Transverse colon (tissue), 4 donors: ENCODE measurements at places on chromosomes 1 and 21. TPM values are rescaled to one million over a fixed set of nuclear protein-coding genes. Genes with fewer than 3 reads are reported as not detected.

Gene CFAP141
- total RNA-seq, result not detected

GRCh38 chr1:21906173-21907078 is 30.7 kb downstream of the HSPG2 start:
- H3K27ac ChIP-seq, result peak overlapping the region; percentile 98
- H3K27me3 ChIP-seq, result no peaks in the 10 kb centered on the region
- no peaks in the 10 kb centered on the region for H3K36me3 ChIP-seq
- peaks cover 59% of the 10 kb centered on the region for H3K4me1 ChIP-seq

DNA sequence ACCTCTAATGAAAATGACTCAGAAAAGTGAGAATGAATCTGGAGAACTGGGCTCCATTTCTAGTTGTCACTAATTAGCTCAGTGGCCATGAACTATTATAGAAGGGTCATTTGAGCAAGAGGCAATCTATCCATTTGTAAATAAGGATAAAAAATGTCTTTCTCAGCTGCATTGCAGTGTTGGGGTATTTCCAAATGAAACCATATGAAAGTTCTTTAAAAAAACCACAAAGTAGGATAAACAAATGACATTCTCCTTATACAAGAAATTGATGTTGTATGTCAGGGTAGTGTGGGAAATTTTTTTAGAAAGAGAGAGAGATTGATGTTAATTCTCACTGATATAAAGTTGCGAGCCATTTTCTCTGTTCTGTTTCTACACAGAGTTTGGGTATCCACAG is 26.0 kb downstream of the FMO3 start:
- no peaks in the 10 kb centered on the region for H3K36me3 ChIP-seq
- DNase-seq, result no peak
- no peak overlapping the region for H3K4me3 ChIP-seq
- no peak overlapping the region for H3K27ac ChIP-seq
- H3K27me3 ChIP-seq, result no peaks in the 10 kb centered on the region

DNA sequence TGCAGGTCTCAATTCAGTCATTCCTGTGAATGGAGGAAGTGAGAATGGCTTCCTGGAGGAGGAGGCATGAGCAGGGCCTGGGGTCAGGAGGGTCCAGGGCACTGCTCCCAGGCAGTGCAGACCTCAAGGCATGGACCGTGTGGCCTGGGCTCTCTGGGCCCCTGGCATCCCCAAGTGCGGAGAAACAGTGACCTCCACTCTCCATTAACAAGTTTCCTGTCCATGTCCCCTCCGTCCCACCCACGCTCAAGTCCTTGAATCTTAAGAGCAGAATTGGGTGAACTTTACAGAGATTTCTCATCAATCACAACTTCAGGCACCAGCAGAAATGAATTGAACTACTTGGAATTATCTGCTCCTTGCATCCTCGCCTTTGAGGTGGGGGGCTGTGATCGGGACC is 211.1 kb downstream of the NPHP4 start:
- no peak for DNase-seq
- no peaks in the 10 kb centered on the region for H3K4me1 ChIP-seq
- H3K27me3 ChIP-seq, result no peaks in the 10 kb centered on the region

- no peak overlapping the region for H3K4me3 ChIP-seq
- no peaks in the 10 kb centered on the region for H3K27me3 ChIP-seq
- DNase-seq, result no peak
Measured at GRCh38 chr1:196229546-196229945, 378.7 kb downstream of the KCNT2 start.

GRCh38 chr1:227415115-227415790 is 97.0 kb upstream of the CDC42BPA start:
- H3K27ac ChIP-seq, result no peak overlapping the region
- H3K4me1 ChIP-seq, result no peaks in the 10 kb centered on the region
- DNase-seq, result no peak
- no peaks in the 10 kb centered on the region for H3K36me3 ChIP-seq

GRCh38 chr1:201096977-201097856 is 15.0 kb downstream of the CACNA1S start:
- no peak for DNase-seq
- H3K27ac ChIP-seq, result no peak overlapping the region
- H3K4me3 ChIP-seq, result no peak overlapping the region
- no peaks in the 10 kb centered on the region for H3K27me3 ChIP-seq

DNA sequence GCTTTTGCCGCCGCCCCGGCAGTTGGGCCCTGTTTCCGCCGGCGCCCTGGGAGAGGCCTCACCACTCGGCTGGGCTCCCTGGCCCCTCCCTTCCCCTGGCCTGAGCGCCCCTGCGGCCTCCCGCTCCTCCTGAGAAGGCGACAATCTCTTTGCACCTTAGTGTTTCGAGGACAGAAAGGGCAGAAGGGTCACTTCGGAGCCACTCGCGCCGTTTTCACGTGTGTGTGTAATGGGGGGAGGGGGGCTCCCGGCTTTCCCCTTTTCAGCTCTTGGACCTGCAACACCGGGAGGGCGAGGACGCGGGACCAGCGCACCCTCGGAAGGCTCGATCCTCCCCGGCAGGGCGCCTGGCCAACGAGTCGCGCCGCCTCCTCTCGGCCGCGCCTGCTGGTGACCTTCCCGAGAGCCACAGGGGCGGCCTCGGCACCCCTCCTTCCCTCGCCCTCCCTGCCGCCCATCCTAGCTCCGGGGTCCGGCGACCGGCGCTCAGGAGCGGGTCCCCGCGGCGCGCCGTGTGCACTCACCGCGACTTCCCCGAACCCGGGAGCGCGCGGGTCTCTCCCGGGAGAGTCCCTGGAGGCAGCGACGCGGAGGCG is 432 bp upstream of the SIM2 start:
- DNase-seq, result no peak
- H3K4me1 ChIP-seq, result peaks cover 52% of the 10 kb centered on the region
- H3K27ac ChIP-seq, result no peak overlapping the region
- peaks cover 100% of the 10 kb centered on the region for H3K27me3 ChIP-seq

- DNase-seq, result no peak
- H3K27me3 ChIP-seq, result no peaks in the 10 kb centered on the region
- H3K4me3 ChIP-seq, result no peak overlapping the region
- H3K36me3 ChIP-seq, result no peaks in the 10 kb centered on the region
Measured at GRCh38 chr1:47855230-47855629, 142.0 kb downstream of the TRABD2B start.

DNA sequence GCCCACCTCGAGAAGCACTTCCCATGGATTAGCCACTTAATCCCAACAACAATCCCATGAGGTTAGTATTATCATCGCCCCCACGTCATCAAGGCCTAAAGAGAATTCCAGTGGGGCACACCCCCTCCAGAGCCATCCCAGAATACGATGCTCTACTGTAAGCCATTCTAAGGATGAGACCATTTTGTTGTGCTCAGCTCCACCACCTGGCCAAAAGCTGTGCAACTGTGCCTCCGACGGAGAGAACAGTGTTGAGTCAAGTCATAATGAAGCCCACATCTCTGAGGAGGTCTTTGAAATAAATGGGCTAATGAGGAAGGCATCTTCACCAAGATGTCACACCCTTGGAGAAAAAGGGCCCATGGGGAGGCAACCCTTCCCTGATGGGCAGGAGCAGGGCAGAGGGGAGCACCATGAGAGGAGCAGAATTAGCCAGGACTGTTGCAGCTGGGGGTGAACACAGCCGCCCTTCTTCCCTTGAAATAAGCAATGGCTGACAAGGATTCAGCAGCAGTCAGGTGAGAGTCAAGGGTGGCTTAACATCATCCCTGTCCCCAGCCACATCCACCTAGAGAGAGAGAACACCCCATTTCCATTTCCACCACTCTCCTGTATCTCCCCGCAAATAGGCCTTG is 14.6 kb downstream of the SYF2 start:
- peak; percentile 3 for DNase-seq
- H3K36me3 ChIP-seq, result peaks cover 36% of the 10 kb centered on the region
- H3K4me3 ChIP-seq, result no peak overlapping the region

Gene MRPL9
- total RNA-seq, result 138 TPM

DNA sequence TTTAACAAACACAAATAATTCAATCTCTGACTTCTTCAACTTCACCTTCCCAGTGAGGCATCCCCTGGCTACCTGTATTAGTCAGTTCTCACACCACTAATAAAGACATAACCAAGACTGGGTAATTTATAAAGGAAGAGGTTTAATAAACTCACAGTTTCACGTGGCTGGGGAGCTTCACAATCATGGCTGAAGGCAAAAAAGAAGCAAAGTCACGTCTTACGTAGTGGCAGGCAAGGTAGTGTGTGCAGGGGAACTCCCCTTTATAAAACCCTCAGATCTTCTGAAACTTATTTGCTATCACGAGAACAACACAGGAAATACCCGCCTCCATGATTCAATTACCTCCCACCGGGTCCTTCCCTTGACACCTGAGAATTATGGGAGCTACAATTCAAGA is 478.5 kb downstream of the ADGRL2 start:
- H3K4me1 ChIP-seq, result no peaks in the 10 kb centered on the region
- no peak for DNase-seq
- H3K27me3 ChIP-seq, result no peaks in the 10 kb centered on the region
- no peak overlapping the region for H3K4me3 ChIP-seq
- H3K27ac ChIP-seq, result no peak overlapping the region

Gene GBP6
- not detected for total RNA-seq

DNA sequence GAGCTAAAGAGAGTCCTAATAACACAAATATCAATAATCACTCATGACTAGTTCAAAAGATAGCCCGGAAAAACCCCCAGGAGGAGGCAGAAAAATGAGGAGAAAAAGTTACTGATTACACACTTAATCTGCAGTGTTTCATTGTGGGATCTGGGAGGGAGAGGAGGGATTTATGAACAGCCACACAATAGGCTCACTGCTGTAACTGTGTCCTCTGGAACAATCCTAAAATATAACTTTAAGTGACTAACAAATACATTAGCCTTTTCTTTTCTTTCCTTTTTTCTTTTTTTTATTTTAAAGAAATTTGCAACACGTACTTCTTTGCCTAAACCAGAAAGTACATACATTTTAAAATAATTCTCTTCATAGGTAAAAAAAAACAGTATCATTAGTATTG is 106.3 kb upstream of the LBR start:
- H3K27ac ChIP-seq, result no peak overlapping the region
- no peak overlapping the region for H3K4me3 ChIP-seq
- peaks cover 29% of the 10 kb centered on the region for H3K4me1 ChIP-seq
- DNase-seq, result no peak
- H3K36me3 ChIP-seq, result no peaks in the 10 kb centered on the region

Gene SERTAD4
- 0.60 TPM for total RNA-seq

Gene PAQR7
- 2.0 TPM for total RNA-seq

Gene UTS2
- total RNA-seq, result not detected

DNA sequence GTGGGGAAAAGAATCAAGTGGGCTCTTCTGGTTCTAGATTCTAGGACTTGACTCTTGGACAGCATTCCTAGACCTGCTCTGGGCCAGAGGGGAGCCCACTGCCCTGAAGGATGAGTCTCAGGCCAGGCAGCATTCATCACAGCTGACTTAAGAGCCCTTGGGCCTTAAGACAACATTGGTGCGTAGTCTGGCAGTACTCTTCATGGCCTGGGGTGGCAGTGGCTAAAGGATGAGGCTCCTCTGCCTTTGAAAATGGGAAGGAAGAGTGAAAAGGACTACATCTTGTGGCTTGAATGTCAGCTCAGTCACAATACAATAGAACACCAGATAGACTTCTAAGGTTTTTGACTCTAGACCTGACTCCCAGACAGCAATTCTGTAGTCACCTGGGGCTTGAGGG is 1415.1 kb upstream of the PRMT6 start:
- no peak overlapping the region for H3K4me3 ChIP-seq
- H3K27ac ChIP-seq, result no peak overlapping the region
- H3K4me1 ChIP-seq, result no peaks in the 10 kb centered on the region
- H3K36me3 ChIP-seq, result no peaks in the 10 kb centered on the region
- H3K27me3 ChIP-seq, result no peaks in the 10 kb centered on the region
- DNase-seq, result no peak

- no peaks in the 10 kb centered on the region for H3K36me3 ChIP-seq
- no peaks in the 10 kb centered on the region for H3K27me3 ChIP-seq
- H3K4me3 ChIP-seq, result no peak overlapping the region
- DNase-seq, result no peak
- H3K27ac ChIP-seq, result no peak overlapping the region
Measured at GRCh38 chr21:24272521-24272938, 1334.8 kb downstream of the MRPL39 start.

- H3K4me1 ChIP-seq, result peaks cover 15% of the 10 kb centered on the region
- no peaks in the 10 kb centered on the region for H3K27me3 ChIP-seq
- H3K4me3 ChIP-seq, result no peak overlapping the region
Measured at GRCh38 chr1:9888886-9889285, 21.2 kb downstream of the CTNNBIP1 start.

- peak; percentile 60 for DNase-seq
- peaks cover 7% of the 10 kb centered on the region for H3K4me1 ChIP-seq
- H3K27me3 ChIP-seq, result peaks cover 15% of the 10 kb centered on the region
Measured at GRCh38 chr1:5509664-5510452, 482.4 kb downstream of the NPHP4 start.

GRCh38 chr1:54809496-54810074 is 8.5 kb upstream of the TTC22 start:
- peak; percentile 11 for DNase-seq
- no peak overlapping the region for H3K27ac ChIP-seq
- no peak overlapping the region for H3K4me3 ChIP-seq
- H3K4me1 ChIP-seq, result peaks cover 22% of the 10 kb centered on the region
- no peaks in the 10 kb centered on the region for H3K36me3 ChIP-seq

Gene CRNN
- not detected for total RNA-seq

DNA sequence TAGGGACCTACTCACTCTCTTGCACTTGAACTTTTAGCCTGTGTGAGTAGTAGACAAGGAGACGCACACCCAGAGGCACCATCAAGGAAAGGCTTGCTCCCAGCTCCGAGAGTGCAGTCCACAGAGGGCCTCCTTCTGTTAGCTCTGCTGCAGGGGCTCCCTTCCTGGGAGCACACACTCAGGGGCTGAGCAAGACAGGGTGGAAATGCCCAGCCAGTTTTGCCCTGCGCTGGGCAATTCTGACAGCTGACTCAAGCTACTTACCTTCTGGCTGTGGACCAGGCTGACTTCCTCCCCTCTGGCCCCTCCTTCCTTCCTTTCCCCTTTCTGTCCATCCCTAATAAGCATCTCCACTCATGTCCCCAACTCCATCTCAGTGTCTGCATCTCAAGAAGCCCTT is 449.1 kb downstream of the PTPRU start:
- no peak for DNase-seq
- H3K4me3 ChIP-seq, result no peak overlapping the region
- no peak overlapping the region for H3K27ac ChIP-seq
- no peaks in the 10 kb centered on the region for H3K4me1 ChIP-seq
- H3K36me3 ChIP-seq, result no peaks in the 10 kb centered on the region

DNA sequence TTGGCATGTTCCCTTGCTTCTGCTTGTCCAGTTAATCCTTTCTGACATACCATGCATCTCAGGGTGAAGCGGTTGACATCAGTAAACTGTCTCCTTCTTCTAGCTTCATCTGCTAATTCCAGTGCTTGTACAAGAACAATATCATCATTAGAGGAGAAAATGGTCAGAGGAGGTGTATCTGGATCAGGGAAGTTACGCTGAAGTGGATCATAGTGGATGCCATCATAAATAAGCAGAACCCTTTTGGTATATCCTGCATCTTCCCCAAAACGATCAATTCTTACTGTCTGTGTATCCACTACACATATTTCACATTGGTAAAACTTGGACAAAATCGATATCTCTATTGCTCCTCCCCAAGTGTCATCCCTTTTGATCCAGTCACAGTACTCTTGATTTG is 2.0 kb downstream of the YOD1 start:
- DNase-seq, result no peak
- no peaks in the 10 kb centered on the region for H3K27me3 ChIP-seq
- peaks cover 9% of the 10 kb centered on the region for H3K36me3 ChIP-seq
- H3K4me3 ChIP-seq, result no peak overlapping the region
- H3K4me1 ChIP-seq, result peaks cover 21% of the 10 kb centered on the region

Gene NUP210L
- not detected for total RNA-seq
